GM23248 (cell line): ENCODE measurements at places on chromosomes 1 and 21. TPM values are rescaled to one million over a fixed set of nuclear protein-coding genes. Genes with fewer than 3 reads are reported as not detected.

Gene DCST1
- total RNA-seq: not detected in 2 replicates

Gene PROK1
- total RNA-seq: not detected in 2 replicates

Gene CNR2
- not detected in 2 replicates for total RNA-seq

DNA sequence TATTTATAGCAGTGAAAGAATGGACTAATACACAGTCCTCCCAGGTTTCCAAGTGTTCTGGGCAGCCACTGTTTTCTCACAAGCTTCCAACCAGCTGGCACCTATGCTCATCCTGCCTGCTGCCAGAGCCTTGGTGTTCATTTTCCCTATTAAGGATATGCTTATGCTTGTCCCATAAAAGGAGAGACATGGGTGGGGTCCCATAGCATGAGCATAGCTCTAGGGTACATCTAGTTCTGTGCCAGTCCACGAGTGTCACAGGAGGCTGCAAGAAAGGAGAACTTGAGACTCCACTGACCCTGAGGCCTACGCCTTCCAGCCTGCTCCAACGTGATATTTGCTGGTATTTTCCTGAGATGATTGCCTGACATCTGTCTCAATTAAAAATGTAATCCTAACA, 192.4 kb upstream of the PTGFR start:
- DNase-seq: no peak

- DNase-seq: no peak
These were observed 215.4 kb upstream of the ADGRL2 start for GRCh38 chr1:81585371-81585770.

DNA sequence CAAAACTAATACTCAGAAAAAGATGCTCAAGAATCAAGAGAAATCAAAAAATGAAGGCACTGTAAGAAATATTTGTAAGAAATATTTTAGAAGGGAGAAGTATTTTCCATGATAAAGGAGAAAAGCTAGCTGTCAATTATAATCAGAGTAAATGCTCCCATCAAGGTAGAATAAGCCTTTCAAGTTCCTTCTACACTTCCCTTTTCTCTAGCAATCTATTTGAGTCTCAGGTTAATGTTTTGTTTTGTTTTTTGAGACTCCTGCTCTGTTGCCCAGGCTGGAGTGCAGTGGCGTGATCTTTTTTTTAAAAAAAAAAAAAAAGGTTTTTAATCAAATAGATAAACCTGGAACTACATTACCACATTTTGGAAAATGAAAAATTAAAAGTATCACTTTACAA, 33.3 kb downstream of the PUM1 start:
- no peak for DNase-seq

DNA sequence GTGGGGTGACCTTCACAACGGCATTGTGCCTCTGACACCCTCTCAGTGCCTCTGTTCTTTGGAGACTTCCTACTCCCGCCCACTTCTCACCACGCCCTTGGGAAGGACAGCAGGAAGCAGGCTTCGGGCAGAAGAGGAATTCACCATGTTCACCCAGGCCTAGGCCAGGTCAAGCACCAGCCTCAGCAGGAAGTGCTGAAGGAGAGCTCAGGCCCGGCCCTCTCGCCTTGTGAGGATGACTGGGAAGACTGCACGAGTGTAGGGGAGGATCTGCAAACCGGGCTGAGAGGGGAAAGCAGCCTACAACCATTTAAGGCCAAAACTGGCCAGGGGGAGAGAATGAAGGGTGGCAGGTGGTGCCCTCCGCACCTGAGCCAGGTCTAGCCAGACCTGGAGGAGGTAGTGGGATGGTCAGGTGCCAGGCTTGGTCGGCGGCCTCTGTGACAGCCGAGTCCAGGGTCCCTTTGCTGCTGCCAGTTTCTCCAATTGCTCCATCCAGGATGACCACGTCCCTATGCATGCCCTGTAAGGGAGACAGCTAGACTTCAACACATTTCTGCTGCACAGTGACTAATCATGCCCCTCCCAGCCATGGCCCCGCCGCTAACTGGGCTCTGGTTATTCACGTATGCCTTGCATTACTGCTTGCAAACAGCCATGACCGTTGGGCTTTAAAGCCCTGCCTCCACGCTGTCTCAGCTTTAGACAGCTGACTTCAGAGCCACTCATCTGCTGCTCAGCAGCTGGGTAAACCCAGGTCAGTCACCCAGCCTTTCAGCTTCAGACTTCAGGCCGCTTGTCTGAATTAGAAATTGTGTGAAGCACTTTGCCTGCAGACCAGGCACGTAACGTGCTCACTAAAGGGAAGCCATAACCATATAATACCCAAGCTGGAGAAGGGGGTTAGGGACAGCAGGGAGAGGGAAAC, 8.9 kb downstream of the MRTO4 start:
- DNase-seq: peak; percentile 98

DNA sequence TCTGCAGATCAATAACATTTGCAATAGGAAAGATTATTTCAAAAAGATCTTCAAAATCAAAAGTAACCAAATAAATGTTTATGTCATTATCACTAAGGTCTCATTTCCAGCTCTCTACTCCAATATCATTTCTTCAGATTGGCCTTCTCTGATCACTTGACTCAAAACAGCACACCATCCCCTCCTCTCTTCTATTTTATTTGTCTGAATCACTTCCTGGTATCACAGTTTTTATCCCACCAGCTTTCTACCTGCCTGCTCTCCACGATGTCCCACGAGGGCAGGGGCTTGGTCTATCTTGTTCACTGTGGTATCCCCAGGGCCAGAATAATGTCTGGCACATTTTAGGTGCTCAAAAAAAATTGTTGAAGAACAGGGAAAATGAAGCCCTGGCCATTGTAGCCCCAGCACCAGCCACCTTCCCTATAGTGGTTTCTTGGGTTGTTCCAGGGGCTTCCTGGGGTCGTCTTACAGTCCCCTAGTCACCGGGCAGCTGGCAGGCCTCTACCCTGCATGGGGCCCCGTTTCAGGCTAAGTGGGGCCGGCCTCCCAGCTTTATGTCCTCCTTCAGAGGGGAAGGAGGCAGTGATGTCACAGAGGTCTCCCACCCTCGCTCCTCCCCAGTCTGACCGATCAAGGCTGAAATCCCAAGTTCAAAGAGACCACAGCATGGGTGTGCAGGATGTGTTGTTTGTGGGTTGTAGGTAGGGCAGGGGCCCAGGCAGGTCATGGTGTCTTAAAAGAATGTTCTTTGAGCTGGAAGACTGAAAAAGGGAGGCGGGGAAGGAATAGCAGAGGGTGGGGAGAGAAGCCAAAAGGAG, 3.5 kb upstream of the PADI1 start:
- no peak for DNase-seq

DNA sequence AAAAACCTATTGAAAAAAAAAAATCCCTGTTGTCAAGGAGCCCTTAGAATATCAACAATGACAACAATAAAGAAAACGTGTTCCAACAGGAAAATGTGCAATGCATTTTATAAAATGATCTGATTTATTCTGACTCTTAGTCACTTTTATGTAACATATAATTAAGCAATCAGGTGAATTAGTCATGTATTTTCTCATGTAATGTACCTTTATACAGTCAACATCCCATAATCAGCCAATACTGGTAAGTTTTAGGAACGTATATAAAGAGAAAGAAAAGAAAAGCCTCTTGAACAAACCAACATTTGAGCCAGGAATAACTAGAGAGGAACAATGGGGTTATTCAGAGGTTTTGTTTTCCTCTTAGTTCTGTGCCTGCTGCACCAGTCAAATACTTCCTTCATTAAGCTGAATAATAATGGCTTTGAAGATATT, at the start of gene CLCA4:
Gene CLCA4, plus strand, starts transcription at position 292 of the 435 bp plus-strand sequence. Its CDS starts 42 bp downstream, at position 334.
- no peak for DNase-seq

GRCh38 chr1:95641386-95641785, 407.4 kb downstream of the RWDD3 start:
- DNase-seq: no peak

- DNase-seq: no peak
These were observed 27.5 kb downstream of the SH3BGR start for GRCh38 chr21:39479164-39479813.
